H54 (cell line): ENCODE measurements at places on chromosomes 4 and X.

DNA sequence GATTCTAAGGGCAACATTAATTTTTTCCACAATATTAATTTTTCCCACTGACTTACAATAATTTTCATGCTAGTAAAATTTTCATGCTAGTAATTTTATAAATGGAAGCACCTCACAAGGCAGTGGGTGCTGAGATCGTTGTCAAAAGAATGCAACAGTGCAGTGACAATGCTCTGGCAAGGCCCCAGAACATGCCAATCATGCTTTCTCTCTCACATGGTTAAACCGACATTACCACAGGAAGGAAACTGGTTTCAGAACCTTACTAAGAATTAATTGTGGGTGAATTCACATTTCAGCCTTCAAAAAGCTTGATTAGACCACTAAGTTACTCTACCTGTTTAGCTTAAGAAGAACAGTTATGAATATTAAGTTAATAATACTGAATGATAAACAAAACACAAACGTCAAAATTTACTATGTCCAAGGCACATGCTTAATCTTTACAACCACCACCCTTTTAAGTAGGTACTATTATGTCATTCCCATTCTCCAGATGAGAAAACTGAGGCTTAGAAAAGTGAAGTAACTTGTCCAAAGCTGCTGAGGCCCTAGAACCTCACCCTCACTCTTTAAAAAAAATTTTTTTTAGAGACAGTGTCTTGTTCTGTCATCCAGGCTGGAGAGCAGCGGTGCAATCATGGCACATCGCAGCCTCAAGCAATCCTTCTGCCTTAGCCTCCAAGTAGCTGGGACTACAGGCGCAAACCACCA is 10.0 kb upstream of the OPHN1 start:
- DNase-seq, result no peak

- DNase-seq, result no peak
Observed at GRCh38 chrX:17922303-17922702, 61.2 kb upstream of the RAI2 start.

DNA sequence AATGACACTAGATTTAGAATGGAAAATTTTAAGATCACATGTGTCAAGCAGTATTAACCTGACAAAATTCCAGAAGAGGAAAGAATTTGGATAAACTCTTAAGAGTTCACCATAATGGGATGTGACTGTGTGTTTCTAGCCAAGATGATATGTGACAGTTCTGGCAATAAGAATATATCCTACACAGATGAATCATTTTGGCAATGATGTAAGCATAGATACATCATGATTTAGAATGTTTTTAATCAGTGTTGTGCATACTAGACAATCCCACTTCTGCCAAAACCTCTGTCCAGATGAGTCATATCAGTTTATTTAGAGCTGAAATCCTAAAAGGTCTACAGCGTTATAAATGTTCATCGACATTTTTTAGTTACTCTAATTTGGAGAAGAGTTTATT is 48.8 kb downstream of the PTCHD1 start:
- DNase-seq, result no peak

- no peak for DNase-seq
Observed at GRCh38 chrX:42241421-42241820, 318.1 kb upstream of the CASK start.

GRCh38 chrX:119017077-119017476 is 42.7 kb downstream of the LONRF3 start:
- no peak for DNase-seq

- DNase-seq, result no peak
Observed at GRCh38 chr4:5887361-5888221, 5.3 kb downstream of the CRMP1 start.

DNA sequence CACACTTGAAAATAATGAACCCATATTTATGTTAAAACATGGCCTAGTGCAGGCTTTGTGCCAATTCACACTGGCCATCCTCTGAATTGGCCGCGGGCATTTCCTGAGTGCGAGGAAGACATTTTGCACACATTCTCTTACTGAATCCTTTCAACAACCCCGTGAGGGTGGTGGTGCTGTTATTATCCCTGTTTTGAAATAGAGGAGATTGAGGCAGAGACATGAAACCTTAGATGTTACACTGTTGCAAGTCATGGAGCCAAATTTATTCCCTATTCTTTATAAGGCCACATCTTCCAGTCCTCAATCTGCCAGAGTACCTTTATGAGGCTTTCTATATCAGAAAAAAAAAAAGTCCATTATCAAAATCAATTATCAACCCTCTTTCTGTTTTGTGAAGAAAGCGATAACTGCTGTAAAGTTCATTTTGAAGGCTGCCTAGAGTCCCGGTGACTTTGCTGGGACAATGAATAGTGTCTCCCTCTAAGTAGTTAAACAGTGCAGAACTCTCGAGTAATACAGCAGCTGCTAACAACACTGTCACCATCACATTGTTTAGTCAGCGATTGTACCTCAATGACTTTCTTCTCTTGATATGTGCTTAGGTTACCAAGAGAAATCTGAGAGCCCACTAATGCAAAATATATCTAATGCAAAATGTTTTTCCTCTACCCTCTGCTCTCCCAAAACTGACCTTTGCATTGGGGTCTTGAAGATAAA is 242.3 kb upstream of the PPARGC1A start:
- no peak for DNase-seq

GRCh38 chrX:155143959-155144548 is 72.2 kb upstream of the VBP1 start:
- DNase-seq, result no peak

- DNase-seq, result no peak
Observed at GRCh38 chr4:142088906-142089305, 452.5 kb downstream of the IL15 start.

- DNase-seq, result no peak
Observed at GRCh38 chr4:186500721-186501304, 54.6 kb downstream of the MTNR1A start.

GRCh38 chr4:100849319-100849718 is 331.5 kb upstream of the EMCN start:
- DNase-seq, result no peak

DNA sequence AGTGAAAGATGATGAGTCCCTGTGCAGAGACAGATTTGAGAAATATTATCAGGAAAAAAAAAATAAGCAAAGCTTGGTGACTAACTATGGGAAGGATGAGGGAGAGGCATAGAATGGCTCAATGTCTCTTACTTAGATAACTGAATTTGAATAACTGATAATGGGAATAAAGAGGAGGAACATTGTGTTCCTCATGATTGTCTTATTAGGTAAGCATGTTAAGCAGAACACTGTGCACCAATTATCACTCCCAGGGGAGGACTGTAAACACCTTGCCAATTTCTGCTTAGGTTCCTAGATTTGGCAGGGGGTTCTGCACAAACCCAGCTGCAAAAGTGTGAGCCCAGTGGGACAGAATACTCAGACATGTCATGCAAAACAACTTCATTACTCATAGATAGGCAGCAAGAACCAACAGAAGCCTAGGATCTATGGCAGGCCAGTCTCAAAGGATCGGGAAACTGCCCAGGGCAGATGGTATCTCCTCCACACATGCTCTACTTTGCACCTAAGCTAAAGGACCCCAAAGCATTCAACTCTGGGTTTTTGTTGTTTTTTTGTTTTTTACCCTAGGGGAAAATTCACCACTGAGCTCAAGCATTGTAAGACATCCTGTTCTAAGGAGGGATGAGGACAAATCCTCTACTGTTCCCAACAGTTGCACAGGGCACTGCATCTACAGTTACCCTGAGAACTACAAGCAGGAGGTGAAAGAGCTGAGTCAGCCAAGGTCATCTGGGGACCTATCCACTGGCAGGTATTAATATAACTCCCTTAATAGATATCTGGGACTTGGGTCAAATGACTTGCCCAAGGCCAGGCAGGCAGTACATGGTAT is 907.0 kb downstream of the RAPGEF2 start:
- DNase-seq, result no peak

DNA sequence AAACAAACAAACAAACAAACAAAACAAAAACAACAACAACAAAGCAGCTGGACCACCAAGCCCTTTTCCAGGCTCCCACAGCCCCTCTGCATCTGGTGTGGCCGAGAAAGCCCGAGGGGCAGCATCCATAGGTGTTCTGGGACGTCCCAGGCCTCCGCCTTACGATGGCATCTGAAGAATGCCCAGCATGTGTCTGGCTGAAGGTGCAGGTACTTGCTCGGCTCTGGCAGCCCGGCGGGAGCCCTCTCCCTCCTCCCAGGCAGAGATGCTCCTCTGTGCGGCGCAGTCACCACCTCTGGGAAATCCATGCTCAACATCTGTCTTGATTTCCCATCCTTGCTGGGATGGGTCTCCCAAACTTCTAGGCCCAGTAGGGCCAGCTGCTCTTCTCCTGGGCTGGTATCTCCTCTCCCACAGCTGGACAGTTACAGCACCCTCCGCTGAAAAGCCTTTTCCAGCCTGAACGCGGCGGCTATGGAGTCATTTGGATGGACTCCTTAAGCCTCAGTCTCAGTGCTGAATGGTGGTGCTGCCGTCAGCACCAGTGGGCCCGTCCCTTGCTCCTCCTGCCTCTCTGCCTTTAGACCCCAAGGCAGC is 4.3 kb downstream of the PSAPL1 start:
- DNase-seq, result no peak

GRCh38 chr4:108036213-108036612 is 46.5 kb downstream of the HADH start:
- no peak for DNase-seq

DNA sequence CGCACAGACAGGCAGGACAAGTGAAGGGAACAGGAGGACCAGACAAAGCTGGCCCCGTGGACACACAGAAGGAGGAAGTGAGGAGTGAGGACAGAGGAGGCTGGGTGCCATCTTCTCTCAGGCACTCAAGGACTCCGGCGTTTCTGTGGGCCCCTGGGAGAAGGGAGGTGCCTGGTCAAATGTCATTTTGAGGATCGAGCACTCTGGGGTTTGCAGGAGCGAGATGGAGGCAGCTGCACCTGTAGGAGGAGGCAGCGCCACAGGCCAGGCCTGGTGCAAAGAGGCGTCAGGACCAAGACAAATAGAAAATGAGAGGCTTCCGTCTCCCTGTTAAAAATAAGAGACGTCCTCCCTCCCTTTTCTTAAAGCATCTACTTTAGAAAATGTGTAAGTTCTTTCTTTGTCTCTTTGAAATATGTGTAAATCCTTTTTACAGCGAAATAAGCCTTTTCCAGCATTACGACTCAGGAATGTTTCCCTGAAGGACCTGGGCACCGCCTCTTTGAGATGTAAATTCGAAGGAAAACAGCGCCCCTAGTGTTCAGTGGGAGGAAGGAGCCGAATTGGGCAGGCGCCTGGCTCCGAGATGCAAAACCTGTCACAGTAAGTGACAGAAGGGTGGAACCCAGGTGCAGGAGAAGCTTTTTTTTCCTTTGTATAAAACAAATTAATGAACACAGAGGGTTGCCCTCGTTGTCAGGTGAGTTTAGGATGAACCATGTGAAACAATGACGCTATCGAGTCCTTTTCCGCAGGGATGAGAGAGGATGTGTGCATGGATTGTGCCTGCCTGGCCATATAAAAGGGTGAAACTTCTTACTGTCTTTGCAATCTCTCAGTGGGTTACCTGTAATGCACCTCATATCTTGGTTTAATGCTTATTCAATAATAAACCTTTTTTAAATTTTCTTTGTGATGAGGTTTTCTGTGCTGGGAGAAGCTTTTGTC is 1.4 kb upstream of the C4orf50 start:
- DNase-seq, result peak; percentile 72

- no peak for DNase-seq
Observed at GRCh38 chr4:183139972-183140570, 41.0 kb downstream of the WWC2 start.

DNA sequence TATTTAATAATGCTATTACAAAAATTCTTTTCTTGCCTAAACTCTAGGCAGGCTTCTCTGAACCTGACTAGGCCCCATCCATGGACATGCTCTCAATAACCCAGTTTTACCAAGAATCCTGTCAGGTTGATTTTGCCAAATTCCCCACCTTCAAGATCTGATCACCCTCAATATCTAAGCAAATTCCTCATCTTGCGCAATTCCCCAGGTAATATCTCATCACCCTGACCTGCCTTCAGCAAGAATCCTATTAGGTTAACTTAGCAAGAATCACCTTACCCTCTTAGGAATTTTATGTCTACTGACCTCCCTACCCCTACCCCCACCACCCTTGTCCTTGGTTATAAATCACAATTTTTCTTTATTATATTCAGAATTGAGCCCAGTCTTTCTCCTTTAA is 579.1 kb downstream of the C4orf33 start:
- no peak for DNase-seq

DNA sequence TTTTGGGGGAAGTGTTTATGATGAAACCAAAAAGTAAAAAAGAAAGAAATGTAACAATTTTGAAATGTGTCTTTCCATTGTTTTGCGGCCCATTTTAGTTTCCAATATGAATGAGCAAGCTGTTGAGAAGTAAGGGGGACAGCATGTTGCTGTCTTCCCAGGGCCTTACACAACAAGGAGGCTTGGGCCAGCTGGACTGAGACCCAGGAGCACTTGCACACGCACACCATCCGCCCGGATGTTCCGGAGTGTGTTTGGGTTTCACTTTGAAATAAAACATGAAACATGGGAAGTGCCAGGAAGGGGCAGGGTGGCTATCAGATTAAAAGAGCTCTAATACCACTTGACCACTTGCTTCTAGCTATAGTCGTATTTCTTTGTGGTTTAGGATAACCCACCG is 144.4 kb downstream of the NHS start:
- DNase-seq, result no peak

DNA sequence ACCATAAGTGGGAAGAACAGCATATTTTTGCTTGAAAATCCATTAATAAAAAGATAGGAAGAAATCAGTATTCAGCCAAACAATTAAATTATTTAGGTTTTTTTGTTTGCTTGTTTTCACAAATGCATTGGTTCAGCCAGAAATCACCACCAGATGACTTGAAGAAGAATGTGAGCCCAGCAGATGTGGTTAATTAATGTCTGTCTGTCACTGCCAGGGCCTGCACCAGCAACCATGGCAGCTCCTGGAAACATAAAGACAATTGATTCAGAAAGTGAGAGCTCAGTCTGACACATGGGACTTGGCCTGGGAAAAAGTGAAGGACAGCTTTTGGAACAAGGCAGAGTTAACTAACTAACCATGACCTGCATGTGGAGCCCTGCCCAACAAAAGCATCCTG is 74.0 kb downstream of the MAOB start:
- DNase-seq, result no peak

- DNase-seq, result no peak
Observed at GRCh38 chrX:384861-385260, 1.8 kb downstream of the PPP2R3B start.

- DNase-seq, result no peak
Observed at GRCh38 chr4:98584265-98584664, 74.1 kb downstream of the TSPAN5 start.

- no peak for DNase-seq
Observed at GRCh38 chr4:142567620-142568451, 278.3 kb downstream of the INPP4B start.

DNA sequence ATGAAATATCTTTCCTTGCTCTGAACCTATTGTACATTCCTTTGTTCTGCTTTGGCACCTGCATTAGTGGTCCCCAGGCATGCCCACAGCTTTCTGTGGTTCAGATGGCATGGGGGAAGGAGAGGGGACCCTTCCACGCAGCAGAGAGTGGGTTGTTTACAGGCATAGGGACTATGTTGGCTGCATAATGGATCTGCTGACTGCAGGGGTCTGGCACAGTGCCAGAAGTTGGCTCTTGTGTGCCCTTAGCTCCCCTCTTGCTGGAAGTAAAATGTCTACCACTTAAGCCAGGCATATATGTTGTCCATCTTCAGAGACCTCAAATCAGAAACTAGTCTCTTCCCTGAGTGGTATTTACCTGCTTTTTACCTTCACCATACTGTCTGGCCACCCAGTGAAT is 651.9 kb upstream of the PCDH7 start:
- DNase-seq, result no peak
